ENCODE measurements at places on chromosomes 12 and 14.

DNA sequence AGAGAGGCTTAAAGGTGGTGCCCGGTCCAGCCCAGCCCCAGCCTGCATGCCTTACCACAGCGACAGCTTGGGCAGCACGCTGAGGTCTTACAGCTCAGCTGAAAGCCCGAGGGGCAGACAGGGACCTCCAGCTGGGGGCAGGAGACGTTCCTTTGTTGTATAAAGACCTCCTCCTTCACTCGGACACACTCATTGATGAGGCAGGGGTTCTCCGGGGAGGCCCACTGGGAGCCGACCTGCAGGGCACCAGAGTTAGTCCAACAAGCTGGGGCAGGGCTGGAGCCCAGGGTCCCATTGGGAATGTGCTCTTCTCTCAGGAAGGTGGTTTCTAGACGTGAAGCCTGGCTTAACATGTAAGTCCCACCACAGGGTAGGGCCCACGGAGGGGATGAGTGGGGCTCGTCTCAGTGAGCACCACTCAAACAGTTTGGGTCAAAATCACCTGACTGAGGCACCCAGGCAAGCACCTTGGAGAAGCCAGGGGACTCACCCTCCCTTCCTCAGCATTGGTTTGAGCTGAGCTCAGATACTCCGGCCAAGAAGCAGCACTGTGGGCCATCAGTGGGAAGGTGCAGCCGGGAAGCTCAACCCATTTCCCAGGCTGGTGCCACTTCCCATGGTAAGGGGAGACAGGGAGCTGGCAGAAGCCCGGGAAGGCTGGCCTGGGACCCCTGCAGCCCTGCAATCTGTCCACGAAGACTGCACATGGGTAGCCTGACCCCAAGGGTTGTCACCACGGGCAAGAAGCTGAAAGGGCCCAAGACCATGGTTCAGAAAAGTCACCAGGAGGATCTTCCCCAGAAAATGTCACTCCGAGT is 24.3 kb upstream of the ANO2 start:
- no peak for DNase-seq

DNA sequence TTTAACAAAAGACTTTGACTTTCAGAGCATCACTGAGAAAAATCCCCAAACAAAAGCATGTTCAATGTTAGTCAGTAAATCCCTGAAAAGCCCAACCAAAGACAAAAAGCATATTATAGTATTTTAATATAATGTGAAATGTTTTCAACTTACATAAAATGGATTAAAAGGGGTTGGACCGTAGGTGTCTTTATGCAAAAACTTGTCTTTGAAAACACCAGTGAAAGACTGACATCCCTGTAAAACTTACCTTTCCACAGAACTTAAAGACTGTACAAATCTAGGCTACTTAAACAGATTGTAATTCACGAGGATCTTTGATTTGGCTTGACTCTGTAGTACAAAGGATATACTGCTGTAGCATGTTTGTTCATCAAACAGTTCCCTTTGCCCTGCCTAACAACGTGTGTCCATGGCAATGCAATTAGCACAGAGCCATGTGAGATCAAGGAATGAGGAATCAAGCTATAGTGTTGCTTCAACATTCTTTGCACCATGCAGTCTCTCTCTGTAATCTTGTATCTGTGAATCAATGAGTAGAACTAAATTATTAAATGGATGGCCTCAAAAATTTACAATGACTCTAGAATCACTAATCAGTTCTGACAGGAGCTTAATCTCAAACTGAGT is 138.5 kb upstream of the SYT1 start:
- DNase-seq = no peak

- DNase-seq = no peak
Observed at GRCh38 chr14:47678157-47678556, 2.8 kb upstream of the MDGA2 start.

DNA sequence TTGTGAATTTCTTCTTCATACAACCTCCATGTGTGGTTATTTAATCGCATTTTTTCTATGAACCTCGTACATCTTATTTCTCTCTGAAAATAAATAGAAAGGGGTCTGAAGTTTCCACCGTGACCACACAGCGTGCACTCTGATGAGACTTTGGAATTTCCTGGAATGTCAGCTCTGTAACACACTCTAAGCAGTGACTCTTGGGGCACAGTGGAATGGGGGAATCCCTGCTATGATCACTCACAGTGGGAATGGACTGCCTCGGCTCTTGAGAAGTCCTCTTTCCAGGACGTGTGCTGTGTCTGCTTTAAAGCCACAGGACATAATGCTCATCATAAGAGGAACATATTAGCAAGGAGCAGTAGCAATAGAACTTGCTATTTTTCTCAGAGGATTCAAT is 416.2 kb downstream of the EGLN3 start:
- no peak for DNase-seq

DNA sequence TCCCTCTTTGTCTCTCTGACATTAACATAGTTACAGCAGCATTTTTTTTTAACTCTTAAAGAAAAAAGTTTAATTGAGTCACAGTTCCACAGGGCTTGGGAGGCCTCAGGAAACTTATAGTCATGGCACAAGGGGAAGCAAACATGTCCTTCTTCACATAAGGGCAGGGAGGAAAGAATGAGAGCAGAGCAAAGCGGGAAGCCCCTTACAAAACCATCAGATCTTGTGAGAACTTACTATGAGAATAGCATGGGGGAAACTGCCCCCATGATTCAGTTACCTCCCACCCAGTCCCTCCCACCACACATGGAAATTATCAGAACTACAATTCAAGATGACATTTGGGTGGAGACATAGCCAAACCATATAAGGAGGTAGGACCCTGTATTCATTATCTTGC is 96.2 kb downstream of the PLBD1 start:
- no peak for DNase-seq

All from posterior vena cava (tissue), 2 donors.